PC-9 (cell line): ENCODE measurements at places on chromosomes 7 and 10. TPM values are rescaled to one million over a fixed set of nuclear protein-coding genes. Genes with fewer than 3 reads are reported as not detected.

The AKR1C4 gene
- not detected in 2 replicates for total RNA-seq

The TMEM184A gene
- total RNA-seq = 21.4 TPM in 2 replicates

DNA sequence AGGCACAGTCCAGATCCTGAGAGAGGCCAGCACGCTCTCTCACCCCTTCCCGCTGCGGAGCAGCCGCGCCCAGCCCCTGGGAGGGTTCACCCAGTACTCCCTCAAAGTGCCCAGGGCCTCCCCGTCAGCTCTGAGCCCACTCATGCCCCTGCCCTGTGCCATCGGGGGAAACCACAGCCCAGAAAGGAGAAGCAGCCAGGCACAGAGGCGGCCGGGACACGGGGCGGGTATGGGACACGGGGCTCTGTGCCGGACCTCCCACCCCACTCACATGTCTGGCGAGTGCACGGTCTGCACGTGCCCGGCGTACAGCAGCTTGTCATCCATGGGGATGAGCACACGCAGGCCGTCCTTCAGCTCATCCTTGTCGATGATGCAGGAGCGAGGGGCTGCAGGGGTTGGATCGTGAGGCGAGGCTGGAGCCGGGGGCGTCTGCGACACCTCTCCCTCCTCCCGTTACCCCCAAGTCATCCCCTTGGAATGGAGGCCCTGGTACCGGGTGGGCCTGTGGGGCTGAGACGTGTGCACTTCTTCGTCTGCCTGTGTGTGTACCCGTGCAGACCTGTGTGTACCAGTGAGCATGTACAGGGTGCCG, 38.2 kb downstream of the SLC29A4 start:
- no peaks in the 10 kb centered on the region for H3K27me3 ChIP-seq
- no peak overlapping the region for H3K27ac ChIP-seq
- H3K36me3 ChIP-seq = peaks cover 22% of the 10 kb centered on the region
- no peak for DNase-seq

DNA sequence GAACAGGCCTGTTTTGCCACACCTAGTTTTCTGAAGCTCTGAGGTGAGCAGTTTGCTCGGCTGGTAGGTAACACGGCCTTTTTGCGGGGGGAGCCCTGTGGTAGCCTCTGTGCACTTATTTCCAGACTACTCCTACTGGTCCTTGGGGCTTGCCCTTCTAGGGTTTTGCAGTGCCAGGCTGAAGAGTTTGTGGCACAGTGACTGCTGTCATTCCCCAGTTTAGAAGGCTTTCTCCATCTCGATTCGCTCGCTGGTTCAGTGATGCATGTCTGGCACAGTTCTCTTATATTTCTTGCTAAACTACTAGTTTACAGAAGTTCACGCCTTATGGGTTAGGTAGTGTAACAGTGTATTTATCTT, 711 bp downstream of the KIF20B start:
- H3K4me3 ChIP-seq = peak overlapping the region; percentile 76
- H3K27ac ChIP-seq = peak overlapping the region; percentile 52
- H3K4me1 ChIP-seq = peaks cover 19% of the 10 kb centered on the region; the same call in 1 of the 2 replicates
- 0 out of 2 replicates have a peak, but pooled peaks cover 6% of the 10 kb centered on the region for H3K36me3 ChIP-seq
- peak; percentile 7 for DNase-seq
- no peaks in the 10 kb centered on the region for H3K27me3 ChIP-seq

DNA sequence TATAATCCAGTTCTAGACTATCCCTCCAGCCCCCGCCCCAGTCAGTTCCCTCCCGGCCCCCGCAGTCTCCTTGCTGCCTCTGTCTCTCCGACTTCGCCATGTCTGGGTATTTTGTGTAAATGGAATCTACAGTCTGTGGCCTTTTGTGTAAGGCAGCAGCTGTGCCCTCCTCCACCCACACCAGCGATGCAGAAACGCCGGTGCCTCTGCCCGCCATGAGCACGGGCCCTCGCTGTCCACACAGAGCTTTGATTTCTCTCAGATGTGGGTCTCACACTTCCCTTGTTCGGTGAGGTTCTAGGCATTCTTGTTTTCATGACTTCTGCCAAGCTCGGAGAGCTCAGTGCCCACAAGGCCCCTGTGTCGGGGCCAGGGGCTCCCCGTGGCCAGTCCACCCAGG, 37.8 kb downstream of the NKX6-2 start:
- H3K4me1 ChIP-seq = no peaks in the 10 kb centered on the region
- no peak overlapping the region for H3K27ac ChIP-seq
- H3K4me3 ChIP-seq = no peak overlapping the region

- H3K27ac ChIP-seq = no peak within 1 kb of the TSS
- no peak for DNase-seq
- no peak within 1 kb of the TSS for H3K4me3 ChIP-seq
- no peaks in the 10 kb centered on the region for H3K36me3 ChIP-seq
- H3K4me1 ChIP-seq = peaks cover 6% of the 10 kb centered on the region; the same call in 1 of the 2 replicates
Measured at GRCh38 chr10:80132299-80133139, at the start of gene PLAC9. TSS of gene PLAC9 (plus strand) at chr10:80132730. CDS start at chr10:80132763, 33 bp downstream.

DNA sequence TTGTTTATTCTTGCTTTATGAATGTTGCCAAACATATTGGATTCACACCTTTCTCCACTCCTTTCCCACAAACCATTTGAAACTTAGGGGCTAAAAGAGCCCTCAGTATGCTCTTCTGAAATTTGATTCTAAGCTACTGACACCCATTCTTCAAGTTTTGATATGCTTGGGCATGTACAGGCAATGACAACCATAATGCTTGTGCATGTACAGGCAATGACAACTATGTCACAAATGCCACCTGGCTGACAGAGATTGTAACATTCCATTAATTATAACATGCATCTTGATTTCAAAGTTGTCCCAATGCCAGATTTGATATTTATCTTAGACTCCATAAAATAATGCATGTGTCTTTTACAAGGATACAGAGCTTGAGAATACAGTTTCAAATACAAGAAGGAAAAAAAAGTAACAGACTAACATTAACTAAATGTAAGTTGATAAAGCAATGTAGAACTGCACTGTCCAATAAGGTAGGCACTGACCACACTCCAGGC, 17.5 kb upstream of the CDK1 start:
- H3K27me3 ChIP-seq = no peaks in the 10 kb centered on the region
- no peak for DNase-seq
- no peak overlapping the region for H3K27ac ChIP-seq
- no peaks in the 10 kb centered on the region for H3K4me1 ChIP-seq

DNA sequence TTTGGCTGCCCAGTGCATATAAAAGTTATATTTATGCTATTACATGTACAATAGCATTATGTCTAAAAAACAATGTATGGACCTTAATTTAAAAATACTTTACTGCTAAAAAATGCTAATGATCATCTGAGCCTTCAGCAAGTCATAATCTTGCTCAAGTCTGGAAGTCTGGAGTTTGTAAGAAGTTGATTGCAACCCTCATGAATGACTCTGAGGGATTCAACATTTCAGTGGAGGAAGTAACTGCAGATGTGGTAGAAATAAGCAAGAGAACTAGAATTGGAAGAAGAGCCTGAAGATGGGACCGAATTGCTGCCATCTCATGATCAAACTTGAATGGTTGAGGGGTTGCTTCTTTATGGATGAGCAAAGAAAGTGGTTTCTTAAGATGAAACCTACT, 13.0 kb upstream of the ADAMTS14 start:
- no peaks in the 10 kb centered on the region for H3K27me3 ChIP-seq
- no peak overlapping the region for H3K27ac ChIP-seq
- H3K4me3 ChIP-seq = no peak overlapping the region

DNA sequence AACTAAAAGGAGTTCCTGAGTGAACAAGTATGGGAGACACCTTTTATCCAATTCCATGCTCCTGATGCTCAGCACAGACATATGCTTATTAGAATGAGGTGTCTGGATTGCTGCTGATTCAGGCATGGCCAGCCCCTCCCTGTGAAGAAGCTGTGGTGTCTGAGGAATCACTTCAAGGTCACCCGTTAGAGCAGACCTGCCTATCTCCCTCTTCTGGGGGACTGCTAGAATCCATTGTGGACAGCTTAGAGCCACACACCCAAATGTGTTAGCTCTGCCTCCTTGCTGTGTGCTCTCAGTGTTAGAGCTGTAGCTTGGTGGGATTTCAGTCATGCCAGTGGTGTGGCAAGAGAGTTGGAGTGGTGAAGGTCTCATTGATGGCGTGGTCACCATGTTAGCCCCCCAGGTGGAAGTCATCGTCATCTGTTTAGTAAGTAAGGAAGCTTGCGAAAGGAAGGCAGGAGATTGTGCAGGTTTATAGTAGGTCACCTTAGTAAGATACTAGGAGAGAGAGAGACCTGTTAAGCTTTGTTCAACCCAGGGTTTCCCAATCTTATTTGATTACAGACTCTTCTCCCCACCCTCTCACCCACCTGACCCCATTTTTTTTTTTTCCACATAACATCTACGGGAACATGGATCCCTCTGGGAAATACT, 12.8 kb downstream of the PRXL2A start:
- no peaks in the 10 kb centered on the region for H3K4me1 ChIP-seq
- no peak overlapping the region for H3K27ac ChIP-seq
- no peaks in the 10 kb centered on the region for H3K27me3 ChIP-seq
- peaks cover 25% of the 10 kb centered on the region; the same call in 1 of the 2 replicates for H3K36me3 ChIP-seq
- no peak overlapping the region for H3K4me3 ChIP-seq

GRCh38 chr10:84344526-84344925, 16.1 kb downstream of the CCSER2 start:
- no peaks in the 10 kb centered on the region for H3K36me3 ChIP-seq
- H3K27ac ChIP-seq = no peak overlapping the region
- no peaks in the 10 kb centered on the region for H3K27me3 ChIP-seq
- no peak overlapping the region for H3K4me3 ChIP-seq
